ENCODE measurements at places on chromosomes 13 and 19.

DNA sequence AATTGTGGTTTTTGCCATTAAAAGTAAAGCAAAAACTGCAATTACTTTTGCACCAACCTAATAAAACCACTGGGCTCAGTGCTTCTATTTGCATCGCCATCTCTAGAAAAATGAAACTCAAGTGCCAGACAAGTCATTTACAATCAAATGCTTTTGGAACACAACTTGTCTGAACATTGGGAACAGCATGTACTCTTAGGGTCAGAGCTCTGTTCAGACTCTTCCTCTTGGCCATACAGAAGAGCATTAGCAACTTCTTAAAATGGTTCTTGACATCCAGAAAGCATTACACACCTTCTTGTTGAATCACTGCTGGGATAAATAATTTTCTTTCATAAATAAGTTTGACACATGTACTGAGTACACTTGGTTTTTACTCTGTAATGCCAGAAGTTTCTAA is 272.5 kb downstream of the DCLK1 start:
- no peak for DNase-seq

- no peak for DNase-seq
Observed at GRCh38 chr19:18943465-18943864, 2.4 kb upstream of the HOMER3 start.

- no peak for DNase-seq
Observed at GRCh38 chr13:74329962-74330361, 195.8 kb upstream of the KLF12 start.

DNA sequence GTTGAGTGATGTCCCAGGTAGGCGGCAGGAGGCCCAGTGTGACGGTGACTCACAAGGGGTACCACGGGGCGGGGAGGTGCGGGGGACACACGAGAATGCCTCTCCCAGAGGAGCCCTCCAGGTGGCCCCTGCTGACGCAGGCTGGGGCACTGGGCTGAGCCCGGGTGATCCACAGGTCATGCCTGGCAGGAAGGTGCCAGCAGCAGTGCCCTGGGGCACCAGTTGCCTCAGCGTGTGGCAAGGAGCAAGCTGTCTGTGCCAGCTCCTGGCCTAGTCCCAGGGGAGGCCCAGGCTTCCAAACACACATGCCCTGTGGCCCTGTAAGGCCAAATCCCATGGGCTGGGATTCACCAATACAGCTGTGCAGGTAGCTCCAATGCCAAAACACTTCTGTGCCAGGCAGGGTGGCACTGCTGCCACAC is 28.0 kb downstream of the AKT2 start:
- no peak for DNase-seq

DNA sequence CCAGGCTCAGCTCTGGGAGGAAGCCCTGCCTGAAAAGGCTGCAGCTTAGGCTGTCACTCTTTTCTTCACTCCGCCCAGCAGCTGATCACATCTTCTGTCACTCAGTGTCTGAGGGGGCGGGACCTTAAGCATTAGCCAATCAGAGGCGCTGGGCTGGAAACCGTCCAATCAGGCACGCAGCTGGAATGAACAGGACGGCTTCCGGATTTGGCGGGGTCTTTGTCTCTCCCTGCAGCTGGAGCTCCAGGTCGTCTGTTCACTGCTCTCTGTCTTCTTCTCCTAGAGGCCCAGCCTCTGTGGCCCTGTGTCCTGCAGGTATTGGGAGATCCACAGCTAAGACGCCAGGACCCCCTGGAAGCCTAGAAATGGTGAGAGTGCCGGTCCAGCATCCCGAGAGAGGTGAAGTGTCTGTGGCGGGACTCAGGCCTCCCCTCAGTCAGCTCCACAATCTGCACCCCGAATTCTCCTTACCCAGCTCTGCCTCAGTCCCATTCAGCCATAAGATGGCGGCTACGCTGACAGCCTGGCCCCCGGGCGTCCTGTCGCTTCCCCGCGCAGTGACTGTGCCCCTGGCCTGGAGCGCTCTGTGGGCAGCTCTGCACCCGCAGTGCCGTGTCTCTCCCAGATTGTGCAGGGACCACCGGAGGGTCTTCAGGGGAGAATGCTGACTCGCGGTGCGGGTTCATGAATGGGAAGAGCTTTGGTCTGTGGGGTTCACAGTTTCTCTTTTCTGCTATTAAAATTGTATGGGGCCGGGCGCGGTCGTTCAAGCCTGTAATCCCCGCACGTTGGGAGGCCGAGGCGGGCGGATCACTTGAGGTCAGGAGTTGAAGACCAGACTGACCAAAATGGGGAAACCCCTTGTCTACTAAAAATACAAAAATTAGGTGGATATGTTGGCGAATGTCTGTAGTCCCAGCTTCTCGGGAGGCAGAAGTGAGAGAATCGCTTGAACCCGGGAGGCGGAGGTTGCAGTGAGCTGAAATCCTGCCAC is at the start of gene ZNF66:
Gene ZNF66 (plus strand): TSS at position 222 of the 994 bp plus-strand sequence. CDS start 144 bp downstream, at position 366.
- peak; percentile 75 for DNase-seq

DNA sequence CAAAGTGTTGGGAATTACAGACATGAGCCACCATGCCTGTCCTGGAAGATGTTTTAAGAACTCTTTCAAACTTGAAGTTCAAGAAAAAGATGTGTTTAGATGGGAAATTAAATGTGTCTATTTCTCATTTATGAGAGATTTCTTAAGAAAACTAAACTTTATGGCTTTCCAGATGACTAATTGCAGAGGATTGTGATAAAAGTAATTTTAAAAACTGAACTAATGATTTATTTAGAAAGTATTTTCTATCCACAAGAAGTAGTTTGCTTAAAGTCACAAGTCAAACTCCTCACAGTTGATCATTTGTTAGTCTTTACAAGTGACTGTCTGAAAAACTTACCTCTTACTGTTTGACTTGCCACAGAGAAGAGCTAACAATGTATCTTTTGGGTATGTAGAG is 89.6 kb upstream of the SPRY2 start:
- DNase-seq, result no peak

DNA sequence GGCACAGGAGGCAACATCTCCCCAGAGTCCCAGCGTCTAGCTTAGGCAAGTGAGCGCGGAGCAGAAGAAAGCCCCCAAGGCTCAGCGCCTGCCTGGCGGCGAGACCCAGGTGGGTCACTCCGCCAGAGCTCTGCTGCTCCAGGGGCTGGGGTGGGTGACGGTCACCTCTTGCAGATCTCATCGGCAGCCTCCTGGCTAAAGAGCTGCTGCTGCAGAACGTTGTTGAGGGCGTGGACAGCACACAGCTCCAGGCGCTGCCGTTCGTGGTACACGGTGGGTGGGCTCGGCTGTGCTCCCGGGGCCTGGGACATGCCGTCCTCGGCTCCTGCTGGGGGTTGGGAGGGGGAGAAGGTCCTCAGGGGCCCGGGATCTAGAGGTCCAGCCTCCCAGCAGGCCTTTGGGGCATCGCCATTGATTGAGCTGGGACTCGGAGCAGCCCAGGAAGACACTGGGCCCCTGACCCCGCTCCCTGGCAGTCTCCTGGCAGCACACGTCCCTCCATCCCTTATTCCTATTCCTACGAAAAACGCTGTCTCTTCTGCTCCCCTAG is 795 bp downstream of the JOSD2 start:
- no peak for DNase-seq

DNA sequence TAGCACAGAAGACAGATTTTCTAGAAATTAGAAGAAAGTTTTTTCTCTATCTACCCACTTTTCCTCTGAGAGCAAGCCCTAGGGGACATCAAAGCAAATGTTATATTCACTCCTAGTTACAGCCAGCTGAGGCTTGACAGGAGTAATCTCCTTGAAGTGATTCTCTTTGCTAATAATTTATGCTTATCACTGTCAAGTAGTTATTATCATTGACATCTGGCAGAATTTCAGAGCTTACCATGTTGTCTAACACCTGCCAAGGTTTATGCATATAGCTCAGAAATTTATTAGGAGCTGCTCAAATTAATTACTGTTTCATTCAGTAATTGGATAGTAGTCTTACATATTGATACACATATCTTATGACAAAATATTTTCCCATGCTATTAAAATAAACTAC is 465.9 kb upstream of the ATXN8OS start:
- DNase-seq, result no peak

- DNase-seq, result peak; percentile 49
Observed at GRCh38 chr19:55519451-55520311, 17.3 kb downstream of the SBK2 start.

GRCh38 chr13:22276616-22277015 is 605.7 kb downstream of the FGF9 start:
- no peak for DNase-seq

GRCh38 chr13:44293908-44294735 is 79.5 kb upstream of the SERP2 start:
- DNase-seq, result no peak

DNA sequence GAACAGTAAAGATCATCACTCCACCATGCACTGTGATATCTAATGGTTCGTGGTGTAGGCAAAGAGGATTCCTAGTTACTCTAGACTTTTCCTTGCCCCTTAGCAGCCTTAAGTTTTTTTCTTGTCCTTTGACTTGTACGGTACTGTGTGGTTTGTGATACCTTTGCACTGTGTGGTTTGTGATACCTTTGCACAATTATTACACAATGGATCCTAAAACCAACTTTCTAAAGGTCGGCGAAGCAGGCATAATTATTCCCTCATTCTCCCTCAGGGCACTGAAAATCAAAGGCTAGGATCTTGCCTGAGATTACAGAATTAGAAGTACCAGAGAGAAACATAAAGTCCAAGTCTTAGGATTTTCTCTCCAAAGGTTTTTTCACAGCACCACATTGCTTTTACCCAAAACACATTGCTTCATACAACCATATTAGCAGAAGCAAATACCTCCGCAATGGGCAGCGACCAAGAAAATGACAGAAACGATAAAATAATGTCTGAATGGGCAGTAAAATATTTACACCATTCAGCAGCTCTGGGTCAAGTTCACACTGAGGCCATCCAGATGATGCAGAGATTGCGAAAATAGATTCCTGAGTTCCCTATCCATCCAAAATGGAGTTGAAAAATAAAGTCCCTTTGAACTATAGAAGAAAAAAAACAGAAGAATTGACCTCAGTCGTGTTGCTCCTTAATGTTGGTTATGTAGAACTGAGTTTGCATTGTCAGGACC is 106.4 kb downstream of the FGF14 start:
- DNase-seq, result no peak

- peak; percentile 72 for DNase-seq
Observed at GRCh38 chr19:13212759-13213330, 62.6 kb downstream of the IER2 start.

- no peak for DNase-seq
Observed at GRCh38 chr13:68261105-68261504, 1031.0 kb upstream of the PCDH9 start.

DNA sequence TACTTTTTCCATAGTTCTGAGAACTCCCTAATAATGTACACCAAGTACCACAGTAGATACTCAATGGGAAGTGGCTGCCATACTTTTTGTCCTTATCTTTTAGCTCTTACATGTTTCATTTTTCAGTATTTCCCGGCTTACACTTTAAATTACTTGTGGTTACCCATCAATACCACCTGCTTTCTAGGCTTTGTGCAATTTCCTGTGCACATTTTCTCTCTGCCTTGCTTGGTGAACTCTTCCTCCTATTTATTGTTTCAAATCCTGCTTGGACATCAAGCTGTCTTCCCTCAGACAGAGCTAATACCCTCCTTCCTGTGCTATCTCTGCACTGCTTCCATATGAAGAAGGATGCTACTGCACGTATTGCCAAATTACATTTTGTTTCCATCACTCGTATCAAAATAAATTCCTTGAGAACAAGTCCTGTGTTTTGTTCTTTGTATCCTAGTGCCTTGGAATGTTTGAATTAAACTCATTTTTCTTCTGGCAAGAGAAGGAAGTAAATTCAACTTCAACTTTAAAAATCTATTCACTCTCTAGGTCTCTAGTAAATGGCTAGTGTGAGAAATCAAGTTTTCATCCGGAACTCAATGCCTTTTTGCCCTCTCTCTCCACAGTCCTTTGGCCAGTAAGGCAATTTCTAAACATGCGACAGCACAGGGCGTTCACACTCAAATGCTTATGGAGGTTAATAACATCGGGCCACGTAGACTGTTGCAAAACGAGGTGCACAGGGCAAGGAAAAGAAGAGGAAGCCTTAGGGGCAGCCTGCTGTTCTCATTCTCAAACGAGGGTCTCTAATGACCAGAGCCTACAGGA is 5.6 kb downstream of the ZAR1L start:
- no peak for DNase-seq

DNA sequence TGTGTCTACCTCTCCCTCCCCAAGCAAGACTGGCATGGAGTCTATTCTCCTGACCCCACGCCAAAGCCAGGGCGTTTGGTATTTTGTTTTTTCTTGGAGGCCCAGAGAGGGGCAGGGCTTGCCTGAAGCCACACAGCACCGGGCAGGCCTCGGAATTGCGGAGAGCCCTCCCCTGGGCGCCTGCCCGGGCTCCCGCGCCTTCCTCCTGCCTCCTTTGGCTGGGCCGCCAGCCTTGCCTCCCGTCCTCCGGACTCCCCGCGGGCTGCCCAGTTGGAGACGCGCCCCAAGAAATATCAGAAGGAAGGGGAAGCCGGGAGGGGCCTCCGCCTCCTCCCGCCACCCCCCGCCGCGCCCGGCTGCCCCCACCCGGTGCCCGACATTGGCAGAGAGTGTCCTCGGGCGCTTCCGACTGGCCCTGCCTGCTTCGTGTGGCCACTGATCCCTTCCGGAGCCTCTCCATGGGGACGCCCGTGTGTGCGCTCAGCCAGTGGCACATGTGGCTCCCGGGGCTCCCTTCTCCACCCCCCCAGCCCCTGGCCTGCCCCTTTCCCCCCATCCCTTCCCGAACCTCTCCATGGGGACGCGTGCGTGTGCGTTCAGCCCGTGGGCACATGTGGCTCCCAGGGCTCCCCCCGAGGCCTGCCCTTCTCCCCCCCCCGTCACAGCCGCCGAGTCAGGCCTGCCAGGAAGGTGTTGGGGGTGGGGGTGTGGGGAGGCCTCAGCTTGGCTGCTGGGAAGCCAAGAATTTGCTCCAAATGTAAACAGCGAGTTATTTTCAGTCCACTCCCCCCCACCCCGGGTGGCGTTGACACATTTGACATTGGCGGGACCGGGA is 37.3 kb downstream of the NFIC start:
- no peak for DNase-seq

DNA sequence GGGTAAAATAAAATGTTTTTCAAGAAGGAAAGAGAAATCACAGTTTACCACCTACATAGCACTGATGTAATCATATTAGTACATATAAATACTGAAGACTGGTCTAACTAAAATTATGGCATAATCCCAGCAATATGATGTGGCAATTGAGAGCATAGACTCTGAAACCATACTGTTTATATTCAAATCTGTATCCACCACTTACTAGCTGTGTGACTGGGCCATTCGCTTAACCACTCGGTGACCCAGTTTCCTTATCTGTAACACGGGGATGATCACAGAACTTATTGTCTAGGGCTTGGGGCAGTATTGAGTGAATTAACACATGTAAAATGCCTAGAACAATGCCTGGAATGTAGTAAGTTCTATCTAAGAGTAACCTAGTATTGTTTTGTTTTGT is 13.1 kb upstream of the GTF3A start:
- no peak for DNase-seq

GRCh38 chr13:105672881-105673280 is 862.6 kb downstream of the EFNB2 start:
- DNase-seq, result no peak

- no peak for DNase-seq
Observed at GRCh38 chr13:79562557-79562956, 81.6 kb downstream of the NDFIP2 start.

All from SW480 (cell line).